Stimulated activated CD8-positive, alpha-beta memory T cell treated with anti-CD3 and anti-CD28 coated beads, Interleukin-7, amount 100 ng/mL, for 4 hours (primary cell): ENCODE measurements at places on chromosomes 2 and 18.

- no peak for DNase-seq
Measured at GRCh38 chr2:30385327-30385726, 61.7 kb upstream of the LCLAT1 start.

DNA sequence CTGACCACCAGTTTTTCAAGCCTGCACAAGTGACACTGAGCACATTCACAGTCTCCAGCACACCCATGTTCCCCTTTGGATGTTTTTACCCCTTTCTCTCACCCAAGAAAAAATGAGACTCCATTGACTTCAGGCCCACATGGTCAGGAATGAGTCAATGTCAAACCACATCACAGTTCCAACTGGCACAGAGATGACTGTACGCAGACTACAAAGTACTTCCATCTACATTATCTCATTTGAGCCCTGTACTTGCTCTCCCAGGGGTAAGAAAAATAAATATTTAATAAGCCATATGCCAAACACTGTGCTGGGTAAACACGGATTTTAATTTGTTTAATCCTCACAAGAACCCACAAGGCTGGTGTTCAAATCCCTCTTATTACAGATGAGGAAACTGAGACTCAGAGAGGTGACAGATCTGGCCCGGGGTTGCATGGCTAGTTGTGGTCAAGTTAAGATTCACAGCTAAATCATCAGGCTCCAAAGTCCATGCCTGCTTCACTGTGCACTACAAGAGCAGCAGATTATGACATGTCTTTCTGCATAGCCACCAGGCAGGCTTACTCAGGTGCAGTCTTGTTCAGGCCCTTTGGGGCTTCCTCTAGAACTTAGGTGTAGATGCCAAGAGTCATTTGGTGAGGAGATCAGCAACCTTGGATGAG lies 106.1 kb downstream of the TXNL1 start:
- no peak for DNase-seq

DNA sequence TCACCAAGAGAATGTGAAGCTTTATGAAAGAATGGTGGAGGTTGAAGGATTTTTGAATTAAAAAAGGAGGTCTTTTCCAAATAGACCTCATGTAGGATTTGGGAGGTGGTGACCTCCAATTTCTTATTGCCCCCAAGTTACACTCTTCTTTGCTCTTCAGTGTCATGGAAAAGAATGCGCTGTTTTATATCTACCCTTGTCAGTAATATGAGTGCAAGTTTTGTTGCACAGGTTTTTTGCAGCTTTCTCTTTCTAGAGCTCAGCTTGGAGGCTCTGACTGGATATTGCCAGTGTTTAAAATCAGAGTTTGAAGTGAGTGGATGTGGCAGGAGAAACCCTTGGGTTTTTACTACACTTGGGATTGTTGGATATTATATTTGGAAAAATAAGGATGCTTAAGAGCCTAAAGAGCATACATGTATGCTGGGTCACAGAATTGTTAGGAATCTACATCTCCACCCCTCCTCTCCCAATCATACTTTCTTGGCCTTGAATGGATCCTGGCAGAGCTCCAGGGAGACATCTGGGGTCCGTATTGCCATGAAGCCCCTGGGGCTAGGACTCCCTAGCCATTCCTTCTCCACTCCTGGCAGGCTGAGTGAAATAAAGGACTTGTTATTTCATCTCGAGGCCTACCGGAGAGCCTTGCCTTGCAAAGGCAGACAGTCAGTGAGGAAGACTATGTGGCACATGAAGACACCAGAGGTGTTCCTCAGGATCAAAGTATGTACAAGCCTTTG lies 43.8 kb downstream of the APOB start:
- DNase-seq: no peak

DNA sequence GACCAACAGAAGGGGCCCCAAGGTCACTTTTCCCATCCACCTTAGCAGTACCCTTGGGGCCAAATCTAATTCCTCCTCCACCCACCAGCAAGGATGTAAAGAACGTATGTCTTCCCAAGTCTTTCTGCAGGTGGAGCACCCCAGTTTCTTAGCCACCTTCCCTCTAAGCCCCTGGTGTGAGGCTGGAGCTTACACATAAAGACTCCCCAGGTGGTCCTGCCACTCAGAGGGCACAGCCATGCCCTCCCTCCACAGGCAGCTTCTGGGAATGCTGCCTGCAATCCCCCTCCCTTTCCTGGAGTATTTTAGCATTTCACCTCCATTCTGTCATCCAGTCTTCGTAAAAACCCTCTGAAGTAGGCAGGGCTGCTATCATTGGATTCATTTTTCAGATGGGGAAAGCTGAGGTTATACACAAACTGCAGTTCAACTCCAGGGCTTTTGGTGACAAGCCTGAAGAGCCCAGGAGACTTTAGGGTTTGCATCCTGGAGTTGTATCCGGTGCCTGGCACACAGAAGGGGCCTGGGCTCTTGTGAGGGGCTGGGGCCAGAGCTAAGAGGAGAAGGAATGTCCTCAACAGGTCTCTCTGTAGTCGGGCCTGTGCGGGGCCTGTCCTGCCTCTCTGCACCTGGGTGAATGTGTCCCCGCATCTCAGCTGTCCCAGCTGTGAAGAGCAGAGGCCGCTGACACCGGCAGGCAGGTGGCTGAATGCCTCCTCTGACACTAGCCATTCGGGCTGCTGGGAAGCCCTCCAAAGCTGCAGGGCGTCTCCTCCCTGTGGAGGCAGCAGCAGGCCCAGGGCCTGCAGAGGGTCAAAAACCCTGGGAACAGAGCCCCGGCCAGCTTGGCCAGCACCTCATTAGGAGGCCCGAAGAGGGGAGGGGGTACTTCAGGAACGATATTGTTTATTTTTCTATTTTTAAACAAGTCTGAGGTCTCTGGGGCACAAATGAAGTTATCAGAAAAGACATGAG lies 27.6 kb downstream of the CIB4 start:
- no peak for DNase-seq

DNA sequence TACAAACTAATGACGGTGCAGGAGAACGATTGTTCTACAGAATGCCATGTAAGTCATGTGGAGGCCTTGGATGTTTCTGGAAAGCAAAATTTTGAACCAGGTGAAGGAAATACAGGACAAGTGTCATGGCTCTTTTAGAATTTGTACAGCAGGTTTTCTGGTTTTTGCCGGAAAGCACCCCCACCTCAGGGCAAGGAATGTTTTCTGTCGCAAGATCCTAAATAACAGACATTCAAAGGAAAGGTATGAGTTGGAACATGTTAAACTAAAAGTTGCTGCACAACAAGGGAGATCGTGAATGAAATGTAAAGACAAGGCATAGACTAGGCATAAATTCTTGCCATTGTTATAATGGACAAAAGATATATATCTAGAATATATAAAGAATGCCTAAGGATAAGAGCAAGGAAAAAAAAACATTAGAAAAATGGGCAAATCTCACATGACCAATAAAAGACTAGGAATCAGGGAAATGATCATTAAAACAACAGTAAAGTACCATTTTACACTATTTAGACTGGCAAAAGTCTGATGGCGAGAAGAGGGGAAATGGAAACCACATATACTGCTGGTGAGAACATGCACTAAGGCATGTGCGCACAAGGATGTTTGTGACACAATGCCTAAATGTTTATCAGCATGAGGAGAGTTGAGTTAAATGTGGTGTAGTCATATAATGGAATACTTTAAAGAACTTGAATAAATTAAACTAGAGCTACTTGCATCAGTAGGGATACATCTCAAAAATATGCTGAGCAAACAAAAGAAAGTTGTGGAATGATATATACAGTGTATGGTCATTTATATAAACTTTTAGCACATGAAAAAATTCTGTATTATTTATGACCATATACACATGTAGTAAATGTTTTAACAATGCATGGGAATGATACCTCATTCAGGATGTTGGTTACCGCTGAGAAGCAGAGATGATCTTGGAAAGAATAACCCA lies 127.0 kb downstream of the EML6 start:
- DNase-seq: no peak

GRCh38 chr2:106708209-106708608 lies 177.8 kb downstream of the ST6GAL2 start:
- no peak for DNase-seq
